ENCODE measurements at places on chromosomes 12 and 14.

DNA sequence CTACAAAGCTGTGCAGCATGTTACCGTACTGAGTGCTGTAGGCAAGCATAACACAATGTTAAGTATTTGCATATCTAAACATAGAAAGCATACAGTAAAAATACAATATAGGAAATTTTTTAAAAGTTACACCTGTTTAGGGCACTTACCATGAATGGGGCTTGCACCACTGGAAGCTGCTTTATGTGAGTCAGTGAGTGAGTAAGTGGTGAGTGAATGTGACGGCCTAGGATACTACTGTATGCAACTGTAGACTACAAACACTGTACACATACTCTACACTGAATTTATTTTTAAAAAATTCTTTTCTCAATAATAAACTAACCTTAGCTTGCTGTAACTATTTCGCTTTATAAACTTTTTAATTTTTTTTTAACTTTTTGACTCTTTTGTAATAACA lies 82.1 kb upstream of the FSCB start:
- DNase-seq = no peak

DNA sequence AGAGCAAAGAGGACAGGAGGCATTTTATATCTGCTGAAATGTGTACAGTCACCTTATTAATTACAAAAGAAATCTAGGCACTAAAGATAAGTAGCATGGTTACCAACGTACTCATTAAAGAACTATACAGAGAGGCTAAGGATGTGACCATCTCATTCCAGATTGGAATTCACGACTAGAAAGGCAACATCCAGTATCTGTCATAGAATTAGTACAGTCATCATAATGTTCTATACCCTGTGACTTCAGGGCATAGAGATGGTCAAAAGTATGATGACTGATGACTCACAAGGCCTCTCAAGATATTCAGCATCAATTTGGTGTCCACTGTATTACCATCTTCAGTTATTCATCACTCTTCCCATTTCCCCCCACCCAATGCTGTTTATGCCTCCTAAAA lies 144.0 kb upstream of the PLEKHG7 start:
- no peak for DNase-seq

DNA sequence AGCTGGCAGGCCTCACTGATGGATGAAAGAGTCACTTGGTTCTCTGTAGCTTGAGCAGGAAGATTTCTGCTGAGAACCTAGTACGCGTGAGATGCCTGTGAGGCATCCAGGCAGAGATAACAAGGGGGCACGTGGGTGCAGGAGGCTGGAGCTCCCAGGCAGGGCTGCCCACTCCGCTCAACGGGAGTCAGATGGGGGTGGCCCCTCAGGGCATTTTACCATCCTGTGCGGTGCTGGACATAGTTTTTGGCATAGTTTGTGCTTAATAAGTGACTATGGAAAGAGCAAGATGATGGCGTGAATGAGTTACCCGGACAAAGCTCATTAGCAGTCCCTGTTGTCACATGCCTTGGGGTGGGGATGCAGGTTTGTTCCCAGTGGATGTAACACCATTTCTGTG lies 182.8 kb downstream of the TSPAN9 start:
- DNase-seq = no peak

DNA sequence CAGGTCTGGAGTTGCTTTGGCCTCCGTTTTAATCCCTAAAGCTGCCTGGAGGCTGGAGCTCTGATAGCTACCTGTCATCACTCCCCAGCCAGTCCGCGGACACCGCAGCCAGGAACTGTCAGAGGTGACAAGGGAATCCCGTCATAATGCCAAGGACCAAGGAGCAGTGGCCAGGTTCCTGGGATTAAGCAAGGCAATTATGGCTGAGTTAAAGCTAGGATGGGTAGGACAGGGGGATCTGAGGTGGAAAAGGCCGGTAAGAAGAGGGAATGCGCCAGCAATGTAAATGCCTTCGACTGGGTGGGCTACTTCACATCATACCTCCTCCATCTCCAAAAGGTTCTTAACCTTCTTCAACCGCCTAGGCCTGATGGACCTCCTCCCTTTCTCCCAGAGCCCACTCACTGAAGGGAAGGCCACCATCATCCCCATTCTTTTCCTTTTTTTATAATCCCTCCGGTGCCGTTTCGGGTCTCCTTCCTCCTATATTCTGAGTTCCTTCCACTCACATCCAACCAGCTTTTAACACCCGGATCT lies 1.9 kb downstream of the PPP1R3E start:
- DNase-seq = peak; percentile 39

DNA sequence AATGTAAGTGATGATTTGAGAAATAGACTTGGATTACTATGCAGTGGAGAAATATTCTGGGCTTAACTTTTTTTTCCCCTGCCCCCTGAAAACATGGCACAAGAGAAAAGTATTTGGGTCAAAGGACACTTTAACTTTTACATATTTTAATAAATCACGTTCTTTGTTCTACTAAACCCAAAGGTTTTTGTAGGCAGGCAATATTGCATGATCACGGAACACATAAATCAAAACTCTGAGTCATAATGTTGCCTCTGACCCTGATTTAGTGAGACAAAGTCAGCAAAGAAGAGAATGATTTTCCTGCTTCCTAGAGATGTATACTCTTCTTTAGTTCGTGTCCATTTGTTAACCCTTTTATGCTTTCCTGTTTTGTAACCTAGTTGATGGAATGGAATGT lies 38.0 kb downstream of the ABCD2 start:
- no peak for DNase-seq

DNA sequence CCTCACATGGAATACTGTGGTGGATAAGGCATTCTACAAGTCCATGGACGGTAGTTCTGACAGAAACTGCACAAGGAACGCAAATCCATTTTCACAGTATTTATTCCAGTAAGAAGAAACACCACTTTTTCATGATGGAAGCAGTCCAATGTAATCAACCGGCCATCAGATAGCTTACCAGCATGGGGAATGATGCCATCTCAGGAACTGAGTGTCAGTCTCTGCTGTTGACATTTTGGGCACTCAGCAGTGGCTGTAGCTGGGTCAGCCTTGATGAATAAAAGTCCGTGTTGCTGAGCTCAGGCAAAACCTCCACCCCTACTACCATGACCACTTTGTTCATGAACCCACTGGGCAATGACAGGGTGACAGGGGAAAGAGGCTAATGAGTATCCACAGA lies 103.4 kb downstream of the PLCZ1 start:
- DNase-seq = no peak

DNA sequence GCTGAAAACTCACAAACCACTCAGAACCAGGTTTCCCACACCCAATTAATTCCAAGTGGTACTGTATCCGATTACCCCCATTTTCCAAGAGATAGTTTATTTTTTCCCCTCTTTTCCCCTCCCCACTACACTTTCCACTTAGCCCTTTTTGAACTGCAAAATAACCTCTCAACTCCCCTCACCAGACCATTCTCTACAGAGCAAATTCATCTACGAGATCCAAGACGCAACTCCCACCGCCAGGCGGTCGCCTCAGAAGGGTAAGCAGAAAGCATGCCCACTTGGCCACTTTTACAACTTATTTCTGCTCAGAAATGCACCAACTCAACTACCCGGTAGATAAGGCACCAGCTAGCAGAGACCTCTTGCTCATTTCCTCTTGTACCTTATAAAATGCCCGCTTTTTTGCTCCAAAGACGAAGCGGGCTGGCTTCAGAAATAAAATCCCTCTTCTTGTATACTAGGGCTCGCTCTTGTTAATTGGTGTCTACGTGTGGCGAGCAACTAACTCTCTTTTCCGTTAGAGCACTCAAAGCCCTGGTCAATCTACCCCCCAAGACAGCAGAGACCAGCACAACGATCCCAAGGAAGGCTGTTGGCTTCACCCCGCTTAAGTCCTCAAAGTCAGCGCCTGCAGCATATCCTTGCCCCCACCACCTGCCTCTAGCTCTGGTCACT lies 910 bp upstream of the SRP54 start:
- peak; percentile 59 for DNase-seq

DNA sequence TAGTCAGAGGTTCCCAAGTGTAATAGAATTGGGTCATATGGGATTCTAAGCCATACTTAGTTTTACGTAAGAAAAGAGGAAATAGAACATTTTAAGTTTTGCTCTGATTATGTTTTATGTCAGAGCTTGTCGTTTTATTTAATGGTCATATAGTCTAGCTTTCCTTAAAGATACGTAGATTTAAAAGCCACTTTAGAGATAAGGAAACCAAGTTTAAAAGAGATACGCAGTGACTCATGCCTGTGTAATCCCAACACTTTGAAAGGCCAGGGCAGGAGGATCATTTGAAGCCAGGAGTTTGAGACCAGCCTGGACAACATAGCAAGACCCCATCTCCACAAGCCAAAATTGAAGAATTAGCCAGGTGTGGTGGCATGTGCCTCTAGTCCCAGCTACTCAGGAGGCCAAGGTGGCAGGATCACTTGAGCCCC lies 19.5 kb downstream of the MAPK1IP1L start:
- DNase-seq = no peak

- no peak for DNase-seq
Measured at GRCh38 chr14:75933712-75934296, 48.0 kb downstream of the TGFB3 start.

DNA sequence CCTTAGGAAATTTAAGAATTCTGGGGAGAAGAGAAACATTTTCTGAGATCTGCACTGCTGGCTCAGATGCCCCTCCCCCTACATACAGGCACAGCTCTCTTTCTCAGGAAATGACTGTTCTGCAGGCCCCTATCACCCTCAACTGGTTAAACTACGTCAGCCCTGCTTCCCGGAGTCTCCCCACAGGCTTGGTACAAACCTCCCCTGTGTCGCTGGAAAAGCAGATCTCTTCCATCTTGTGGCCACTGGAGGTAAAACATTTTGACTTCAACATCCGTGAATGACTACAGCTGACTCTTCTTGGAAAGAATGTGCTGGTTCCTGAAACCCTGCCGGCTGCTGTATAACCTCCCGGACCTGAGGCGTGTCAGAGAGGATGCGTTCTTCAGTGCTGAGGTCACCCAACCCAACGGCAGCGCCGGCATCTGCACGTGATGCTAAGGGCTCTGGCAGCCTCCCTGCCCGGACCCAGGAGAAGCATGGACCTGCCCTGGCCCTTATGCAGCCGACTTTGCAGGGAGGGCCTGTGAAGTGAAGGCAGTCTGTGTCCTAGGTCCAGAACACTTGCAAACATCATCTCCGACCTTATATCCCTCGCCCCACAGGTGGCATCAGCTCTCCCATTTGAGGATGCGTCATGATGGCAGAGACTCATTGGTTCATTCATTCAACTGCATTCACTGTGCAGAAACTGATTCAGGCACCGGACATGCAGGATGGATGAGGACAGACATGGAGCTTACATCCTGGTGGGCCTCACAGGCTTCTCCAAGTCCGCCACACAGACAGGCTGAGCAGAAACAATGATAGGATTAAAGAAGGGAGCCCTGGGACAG lies 129.2 kb downstream of the GCH1 start:
- peak; percentile 92 for DNase-seq

DNA sequence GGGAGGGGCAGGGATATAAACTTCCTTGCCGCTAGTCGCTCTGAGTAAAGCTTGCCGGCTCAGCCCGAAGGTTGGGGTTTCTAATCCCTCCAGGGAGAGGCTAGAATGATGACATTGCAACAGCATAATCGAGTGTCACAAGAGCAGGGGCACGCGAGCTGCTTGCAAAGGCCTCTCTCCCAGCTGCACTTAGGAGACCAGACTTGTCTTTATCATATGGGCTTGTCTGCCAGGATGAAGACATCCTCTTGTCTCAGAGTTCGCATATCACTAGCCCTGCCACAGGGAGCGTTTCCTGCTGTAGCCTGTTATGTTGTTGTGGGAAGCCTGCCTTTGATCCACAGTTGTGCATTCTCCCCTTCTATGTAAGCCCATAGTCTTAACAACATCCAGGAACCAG lies 180.0 kb downstream of the ESR2 start:
- no peak for DNase-seq

- no peak for DNase-seq
Measured at GRCh38 chr12:74015118-74015517, 522.5 kb upstream of the ATXN7L3B start.

GRCh38 chr12:94404854-94405253 lies 54.8 kb downstream of the CEP83 start:
- DNase-seq = no peak

DNA sequence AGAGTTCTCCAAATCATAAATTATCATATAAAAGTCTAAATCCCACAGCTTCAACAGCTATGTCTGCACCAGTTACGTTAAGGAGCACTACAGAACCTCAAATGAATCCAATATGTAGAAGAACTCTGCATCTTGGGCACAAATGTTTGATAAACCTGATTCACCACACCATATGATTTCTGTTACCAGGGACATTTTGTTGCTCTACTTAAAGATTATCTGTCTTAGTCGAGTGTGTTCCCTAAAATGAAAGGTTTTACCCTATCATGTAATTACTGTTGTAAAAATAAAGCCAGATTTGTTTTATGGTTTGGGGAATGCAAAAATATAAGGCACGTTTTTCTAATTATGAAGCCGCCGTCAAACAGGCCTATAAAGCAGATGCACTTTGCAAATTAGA lies 363.1 kb downstream of the EGLN3 start:
- no peak for DNase-seq

- no peak for DNase-seq
Measured at GRCh38 chr12:61220337-61220736, 1039.9 kb upstream of the USP15 start.

DNA sequence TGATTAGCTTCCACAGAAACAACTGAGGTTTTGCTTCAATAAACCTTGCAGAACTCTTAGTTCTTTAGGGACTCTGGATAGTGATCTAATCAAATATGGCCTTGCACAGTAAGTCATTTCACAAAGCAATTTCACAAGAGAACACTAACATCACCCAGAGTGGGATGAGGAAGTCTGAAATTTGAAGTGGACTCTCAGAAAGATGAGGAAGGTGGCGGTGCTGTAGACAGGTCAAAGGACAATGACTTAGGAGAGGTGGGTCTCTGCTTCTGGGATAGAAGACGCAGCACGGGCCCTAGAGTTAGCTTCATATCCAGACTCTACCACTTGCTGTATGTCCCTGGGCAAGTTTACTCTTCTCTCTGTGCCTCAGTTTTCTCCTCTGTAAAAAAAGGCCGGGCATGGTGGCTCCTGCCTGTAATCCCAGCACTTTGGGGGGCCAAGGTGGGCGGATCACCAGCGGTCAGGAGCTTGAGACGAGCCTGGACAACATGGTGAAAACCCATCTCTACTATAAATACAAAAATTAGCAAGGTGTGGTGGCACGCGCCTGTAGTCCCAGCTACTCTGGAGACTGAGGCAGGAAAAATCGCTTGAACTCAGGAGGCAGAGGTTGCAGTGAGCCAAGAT lies 18.9 kb downstream of the FOS start:
- no peak for DNase-seq

DNA sequence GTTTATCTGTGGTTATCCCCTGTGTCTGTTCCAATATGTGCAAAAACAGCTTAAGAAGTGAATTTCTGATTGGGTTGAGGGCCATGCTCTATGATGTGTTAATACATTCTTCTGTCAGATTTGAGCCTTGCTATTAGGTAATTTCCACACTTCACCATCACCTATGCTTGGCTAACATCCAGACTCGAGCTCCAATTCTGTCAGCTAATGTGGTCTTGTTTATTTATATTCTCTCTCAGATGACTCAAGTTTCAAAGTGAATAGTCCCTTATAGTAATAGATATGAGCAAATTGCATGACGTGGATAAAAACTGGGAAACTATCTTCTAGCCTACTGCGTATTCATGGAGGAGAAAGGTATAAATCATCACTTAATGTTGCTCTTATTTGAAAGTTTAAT lies 451.3 kb downstream of the SNAPC1 start:
- no peak for DNase-seq

- DNase-seq = no peak
Measured at GRCh38 chr12:9928607-9929006, 3.6 kb downstream of the CLEC2A start.

GRCh38 chr12:131124487-131125280 lies 171.0 kb downstream of the ADGRD1 start:
- no peak for DNase-seq

All from activated CD8-positive, alpha-beta T cell treated with anti-CD3 and anti-CD28 coated beads, Interleukin-2, amount 10 ng/mL, durations not matched to agents 7 days and 5 days (primary cell).